Stimulated activated CD4-positive, alpha-beta T cell treated with anti-CD3 and anti-CD28 coated beads, Interleukin-1b, Interleukin-23, amount 100 ng/mL, for 1 hour (primary cell): ENCODE measurements at places on chromosomes 7 and 10.

DNA sequence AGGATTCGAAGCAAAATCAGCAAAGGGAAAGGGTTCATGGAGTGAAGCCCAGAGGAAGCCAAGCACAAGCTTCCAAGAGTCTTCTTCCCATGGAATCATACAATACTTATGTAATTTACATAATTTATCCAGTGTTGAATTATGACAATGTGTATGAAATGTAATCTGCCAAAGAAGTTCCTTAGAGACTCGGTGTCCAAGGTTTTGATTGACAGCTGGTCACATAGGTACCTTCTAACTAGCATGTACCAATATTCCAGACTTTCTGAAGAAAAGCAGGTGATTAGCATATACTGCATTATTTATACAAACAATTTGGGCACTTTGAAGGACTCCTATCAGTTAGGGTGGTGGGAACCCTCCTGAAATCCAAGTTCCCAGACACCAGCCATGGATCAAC, 35.3 kb downstream of the ANKIB1 start:
- DNase-seq, result no peak

DNA sequence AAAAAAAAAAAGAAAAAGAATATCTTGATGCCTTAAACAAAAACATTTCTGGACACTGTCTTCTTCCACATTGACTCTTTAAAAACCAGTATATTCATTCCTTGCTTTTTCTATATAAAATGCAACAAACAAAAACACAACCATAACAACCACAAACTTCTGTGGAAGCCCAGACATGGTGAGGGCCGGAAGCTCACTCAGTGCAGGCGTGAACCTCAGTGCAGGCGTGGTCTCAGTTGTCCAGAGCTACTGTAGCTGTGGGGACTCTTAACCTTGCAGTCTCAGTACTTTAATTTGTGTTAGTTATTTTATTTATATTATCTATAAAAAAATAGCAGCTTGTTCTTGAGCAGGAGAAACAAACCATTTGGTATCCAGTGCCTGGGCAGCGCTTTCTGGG, 131.8 kb downstream of the DOCK1 start:
- no peak for DNase-seq

GRCh38 chr7:14875941-14876587, 26.5 kb downstream of the DGKB start:
- no peak for DNase-seq

GRCh38 chr7:158655931-158656441, 48.6 kb downstream of the NCAPG2 start:
- DNase-seq, result no peak

- DNase-seq, result no peak
Observed at GRCh38 chr10:36303896-36304295, 661.8 kb upstream of the FZD8 start.

DNA sequence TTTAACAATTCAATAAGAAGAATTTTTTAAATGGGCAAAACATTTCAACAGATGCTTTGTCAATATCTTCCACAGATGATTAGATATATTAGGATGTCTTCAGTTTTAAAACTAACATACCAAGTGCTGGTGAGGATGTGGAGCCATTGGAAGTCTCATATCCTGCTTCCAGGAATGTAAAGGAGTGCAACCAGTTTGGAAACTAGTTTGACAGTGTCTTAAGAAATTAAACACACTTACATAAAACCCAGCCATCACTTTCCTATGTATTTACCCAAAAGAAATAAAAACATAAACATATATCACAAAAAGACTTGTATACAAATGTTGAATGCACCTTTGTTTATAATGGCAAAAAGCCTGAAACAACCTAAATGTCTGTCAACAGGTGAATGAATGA, 13.3 kb upstream of the AGK start:
- no peak for DNase-seq
